CD4-positive, alpha-beta T cell treated with Interferon alpha-2 for 1 hour (primary cell): ENCODE measurements at places on chromosomes 13 and 19.
A peak's percentile ranks its signal among the peaks of the same experiment; 100 is the strongest.

DNA sequence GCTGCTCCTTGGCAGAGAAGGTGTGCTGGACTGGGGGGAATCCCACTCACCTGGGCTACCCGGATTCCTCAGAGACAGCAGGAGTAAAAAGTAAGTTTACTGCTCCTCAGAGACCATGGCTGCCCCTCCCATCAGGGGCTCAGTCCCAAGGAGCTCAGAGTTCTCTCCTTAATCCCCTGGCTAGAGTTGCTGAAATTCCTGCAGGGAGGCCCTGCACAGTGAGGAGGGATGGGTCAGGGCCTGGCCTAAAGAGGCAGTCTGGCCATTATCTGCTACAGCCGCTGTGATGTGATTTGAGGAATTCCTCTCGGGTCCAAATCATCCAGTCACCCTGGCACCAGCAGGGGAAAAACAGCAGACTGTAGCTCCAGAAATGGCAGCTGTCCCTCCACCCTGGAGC is 502.5 kb downstream of the PCDH17 start:
- no peak for DNase-seq

DNA sequence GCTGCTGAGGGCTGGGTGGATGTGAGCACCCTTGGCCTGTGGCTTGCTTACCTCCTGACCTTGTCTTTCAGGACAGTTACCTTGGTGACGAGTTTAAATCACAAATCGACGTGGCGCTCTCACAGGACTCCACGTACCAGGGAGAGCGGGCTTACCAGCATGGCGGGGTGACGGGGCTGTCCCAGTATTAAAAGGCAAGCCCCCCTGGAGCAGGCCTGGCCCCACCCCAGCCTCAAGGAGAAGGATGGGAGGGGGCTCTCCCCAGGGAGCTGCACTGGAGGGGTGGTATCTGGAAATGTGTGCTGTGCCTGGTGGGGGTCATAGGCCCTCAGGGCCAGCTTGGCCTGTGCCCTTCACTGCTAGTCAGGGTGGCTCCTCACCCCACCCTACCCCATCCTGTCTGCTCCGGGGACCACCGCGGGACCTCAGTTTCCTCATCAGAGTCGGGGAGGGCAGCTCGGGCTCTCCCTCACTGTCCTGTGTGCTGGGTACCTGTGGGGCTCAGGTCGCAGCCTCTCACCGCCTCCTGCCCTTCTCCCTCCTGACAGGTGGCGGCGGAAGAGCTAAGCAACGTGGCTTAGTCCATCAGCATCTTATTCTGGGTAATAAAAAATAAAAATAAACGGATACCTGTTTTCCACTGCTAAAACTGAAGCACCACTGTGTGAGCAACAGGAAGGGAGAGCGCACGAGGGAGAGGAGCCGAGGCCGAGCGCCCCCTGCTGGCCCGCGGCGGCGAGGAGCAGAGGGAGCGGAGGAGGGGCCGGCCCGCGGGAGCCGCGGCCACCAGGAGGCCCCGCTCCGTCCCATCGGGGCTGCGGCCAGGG is 29.8 kb downstream of the CERS1 start:
- peak; percentile 37 for DNase-seq

GRCh38 chr13:81230386-81230785 is 889.5 kb upstream of the SPRY2 start:
- DNase-seq = no peak

DNA sequence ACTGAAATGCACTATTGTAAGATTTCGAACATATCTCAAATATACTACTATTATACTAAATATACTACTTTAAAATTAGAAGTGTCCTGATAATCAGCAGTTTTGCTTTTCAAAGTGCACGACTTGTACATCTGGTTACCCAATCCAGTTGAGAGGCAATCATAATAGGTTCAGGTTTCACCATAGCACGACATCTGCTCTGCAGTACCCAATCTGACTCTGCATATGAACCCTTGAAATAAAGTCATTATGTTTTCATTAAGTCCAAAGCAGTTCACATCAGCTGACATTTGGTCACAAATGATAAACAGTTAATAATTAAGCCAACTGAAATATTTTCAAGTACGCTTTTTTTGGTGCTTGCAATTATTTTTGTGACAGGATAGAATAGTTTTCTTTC is 90.6 kb downstream of the PCDH9 start:
- no peak for DNase-seq

DNA sequence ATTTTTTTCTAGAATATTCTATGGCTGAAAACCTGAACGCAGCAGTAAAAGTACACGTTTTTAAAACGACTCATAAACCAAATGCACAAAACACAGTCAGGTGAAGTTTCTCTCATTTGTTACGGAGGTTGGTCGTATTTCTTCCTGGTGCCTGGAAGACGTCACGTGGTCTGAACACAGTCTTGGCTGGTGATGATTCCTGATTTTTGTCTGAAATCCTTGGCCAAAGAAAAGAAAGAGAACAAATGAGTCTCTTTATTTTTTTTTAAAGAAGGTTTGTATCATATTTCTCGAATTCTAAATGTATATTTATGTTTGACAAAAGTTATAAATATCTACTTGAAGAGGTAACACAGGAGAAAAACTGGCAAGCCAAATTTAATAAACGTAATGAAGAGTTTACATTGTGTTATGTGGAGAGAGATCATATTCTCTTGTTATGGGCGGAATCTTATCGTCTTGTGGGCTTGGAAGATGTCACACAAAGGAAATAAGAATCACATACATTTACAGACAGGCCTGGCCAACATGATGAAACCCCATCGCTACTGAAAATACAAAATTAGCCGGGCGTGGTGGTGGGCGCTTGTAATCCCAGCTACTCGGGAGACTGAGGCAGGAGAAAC is 10.0 kb upstream of the PNMA8A start:
- no peak for DNase-seq

- DNase-seq = no peak
Measured at GRCh38 chr13:110217085-110217484, 89.9 kb downstream of the COL4A1 start.

DNA sequence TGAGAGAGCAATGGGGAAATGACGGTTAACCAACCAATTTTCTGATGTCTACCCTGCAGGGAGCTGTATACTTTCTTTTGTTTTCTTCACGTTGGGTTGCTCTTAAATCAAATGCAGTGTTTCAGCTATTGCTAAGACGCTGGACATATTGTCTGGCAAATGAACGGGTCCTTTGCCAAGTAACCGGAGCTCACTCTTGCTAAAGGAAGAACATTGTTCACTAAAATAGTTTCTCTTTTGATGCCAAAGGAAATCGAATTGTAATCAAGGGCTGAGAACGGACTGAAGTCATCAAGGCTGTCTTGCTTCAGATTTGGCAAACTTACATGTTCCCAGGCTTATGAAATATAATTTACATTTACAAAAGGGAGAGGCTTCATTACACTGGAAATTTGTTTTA is 142.3 kb upstream of the ARGLU1 start:
- DNase-seq = no peak

DNA sequence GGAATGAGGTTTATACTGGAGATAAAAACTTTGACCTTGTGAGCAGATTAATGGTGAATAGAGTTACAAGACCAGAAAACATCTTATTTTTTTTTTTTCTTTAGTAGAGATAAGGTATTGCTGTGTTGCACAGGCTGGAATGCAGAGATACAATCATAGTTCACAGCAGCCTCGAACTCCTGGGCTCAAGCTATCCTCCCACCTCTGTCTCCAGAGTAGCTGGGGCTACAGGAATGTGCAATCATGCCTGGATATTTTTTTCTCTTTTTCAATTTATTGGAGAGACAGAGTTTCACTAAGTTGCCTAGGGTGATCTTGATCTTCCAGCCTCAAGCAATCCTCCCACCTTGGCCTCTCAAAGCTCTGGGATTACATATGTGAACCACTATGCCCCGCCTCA is 2139.1 kb downstream of the PCDH9 start:
- DNase-seq = no peak

DNA sequence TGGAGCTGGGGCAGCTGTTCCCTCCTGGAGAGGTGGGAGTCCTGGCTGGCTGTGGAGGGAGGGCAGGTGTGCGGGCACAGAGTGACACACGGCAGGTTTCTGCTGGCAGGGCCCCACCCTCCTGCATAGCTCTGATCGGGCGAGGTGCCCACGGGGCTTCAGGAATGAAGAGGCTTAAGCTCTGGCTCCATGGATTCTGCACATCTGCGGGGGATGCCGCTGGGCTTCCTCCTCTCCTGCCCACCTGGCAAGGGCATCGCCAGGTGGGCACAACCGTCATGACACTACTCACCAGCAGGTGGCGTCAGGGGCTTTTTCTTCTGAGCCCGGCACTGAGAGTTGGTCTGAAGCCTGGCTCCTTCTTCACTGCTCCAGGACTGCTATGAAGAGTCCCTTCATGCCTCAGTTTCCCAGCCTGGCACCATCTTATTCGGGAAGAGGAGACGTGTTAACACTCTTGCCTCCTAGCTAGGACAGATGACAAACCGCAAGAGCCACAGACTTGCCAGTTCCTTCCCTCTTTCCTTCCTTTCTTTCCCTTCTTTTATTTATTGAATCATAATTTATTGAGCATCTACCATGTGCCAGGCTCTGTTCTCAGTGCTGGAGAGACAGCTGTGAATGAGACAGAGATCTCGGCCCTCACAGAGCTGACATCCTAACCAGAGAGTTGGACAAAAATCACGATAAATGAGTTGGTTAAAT is 15.2 kb upstream of the PAK4 start:
- DNase-seq = peak; percentile 55

- DNase-seq = peak; percentile 27
Measured at GRCh38 chr19:29211562-29212355, 1.2 kb downstream of the UQCRFS1 start.

- DNase-seq = no peak
Measured at GRCh38 chr13:44052780-44053184, 173.1 kb downstream of the LACC1 start.

- DNase-seq = peak; percentile 43
Measured at GRCh38 chr13:99228737-99229691, 28.4 kb downstream of the UBAC2 start.

GRCh38 chr13:40596484-40596883 is 70.0 kb downstream of the FOXO1 start:
- DNase-seq = no peak

- DNase-seq = peak; percentile 79
Measured at GRCh38 chr19:49889687-49890348, 6.9 kb downstream of the IL4I1 start.

- DNase-seq = no peak
Measured at GRCh38 chr13:43805681-43806128, 18.9 kb upstream of the ENOX1 start.

DNA sequence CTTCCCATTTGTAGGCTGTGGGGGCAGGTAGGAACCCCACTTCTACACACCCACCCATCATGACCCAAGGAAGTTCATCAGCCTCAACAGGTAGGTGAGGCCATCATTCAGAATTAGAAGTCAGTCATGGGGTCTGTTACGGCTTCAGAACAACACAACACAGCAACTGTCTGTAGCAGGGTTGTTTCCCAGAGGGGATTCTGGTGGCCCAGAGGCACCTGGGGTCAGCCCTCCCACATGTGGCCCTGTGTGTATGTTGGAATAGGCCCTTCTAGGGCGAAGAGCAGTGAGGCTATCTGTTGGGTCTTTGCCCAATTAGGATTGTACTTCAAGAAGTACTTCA is 3.4 kb downstream of the IGFLR1 start:
- no peak for DNase-seq

DNA sequence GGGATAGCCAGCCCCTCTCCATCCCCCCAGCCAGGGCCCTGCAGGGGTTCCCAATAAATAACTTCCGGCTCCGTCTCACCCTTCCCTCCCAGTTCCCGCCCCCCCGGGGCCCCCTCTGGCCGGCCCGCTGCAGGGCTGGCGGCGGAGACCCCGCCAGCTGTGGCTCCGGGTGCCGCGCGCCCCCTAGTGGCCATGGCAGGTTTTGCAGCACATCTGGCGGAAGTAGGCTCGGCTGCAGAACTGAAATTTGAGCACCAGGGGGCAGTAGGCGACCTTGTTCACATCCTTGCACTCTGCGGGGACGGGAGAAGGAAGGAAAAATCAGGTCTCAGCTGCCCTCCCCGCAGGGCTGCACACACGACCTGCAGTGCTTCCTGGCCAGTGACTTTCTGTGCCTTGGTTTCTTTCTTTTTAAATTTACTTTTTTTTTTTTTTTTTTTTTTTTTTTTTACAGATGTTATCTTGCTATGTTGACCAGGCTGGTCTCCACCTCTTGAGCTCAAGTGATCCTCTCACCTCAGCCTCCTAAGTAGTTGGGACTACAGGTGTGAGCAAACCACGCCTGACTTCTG is 3.6 kb upstream of the MYO1F start:
- peak; percentile 89 for DNase-seq

DNA sequence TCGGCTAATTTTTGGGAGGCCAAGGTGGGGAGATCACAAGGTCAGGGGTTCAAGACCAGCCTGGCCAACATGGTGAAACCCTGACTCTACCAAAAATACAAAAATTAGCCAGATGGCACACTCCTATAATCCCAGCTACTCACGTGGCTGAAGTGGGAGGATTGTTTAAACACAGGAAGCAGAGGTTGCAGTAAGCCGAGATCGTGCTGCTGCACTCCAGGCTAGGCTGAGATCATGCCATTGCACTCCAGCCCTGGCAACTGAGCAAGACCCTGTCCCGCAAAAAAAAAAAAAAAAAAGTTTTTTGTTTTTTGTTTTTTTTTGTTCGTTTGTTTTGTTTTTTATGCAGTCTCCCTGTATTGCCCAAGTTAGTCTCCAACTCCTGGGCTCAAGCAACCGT is 21.2 kb downstream of the MAST1 start:
- no peak for DNase-seq

DNA sequence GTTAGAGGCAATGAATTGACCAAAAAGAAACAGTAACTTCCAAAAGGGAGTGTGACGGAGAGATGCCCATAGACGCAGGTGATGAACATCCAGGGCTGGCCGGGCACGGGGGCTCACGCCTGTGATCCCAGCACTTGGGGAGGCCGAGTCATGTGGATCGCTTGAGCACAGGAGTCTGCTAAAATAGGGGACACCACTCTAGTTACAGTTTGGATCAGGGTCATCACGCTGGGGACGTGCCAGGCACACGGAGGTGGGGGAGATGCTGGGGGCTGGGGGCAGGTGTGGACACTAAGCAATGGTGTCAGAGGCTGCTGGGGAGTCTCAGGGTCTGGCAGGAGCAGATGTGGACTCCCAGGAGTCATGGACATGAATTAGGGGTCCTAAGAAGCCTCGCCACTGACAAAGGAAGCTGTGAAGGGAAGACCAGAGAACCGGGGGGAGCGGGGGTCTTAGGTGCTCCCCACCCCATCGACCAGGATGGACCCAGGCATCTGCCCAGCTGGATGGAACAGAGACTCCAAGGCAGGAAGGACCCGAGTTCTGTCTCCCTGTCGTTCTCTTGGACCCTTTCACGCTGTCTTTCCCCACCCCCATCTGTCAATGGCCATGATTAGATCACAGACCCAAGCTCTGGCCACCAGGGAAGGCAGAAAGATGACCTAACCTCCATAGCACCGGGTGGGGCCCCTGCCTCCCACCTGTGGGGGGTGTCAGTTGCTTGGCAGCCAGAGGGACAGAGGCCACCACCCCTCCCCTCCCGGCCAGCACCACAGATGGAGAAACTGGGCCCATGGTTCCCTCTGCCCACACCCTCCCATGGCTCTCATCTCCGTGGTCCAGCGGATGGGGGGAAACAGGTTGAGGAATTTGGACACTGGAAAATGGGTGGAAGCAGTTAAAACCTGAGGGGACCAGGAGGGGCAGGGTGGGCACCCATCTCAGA is 19.6 kb downstream of the CCDC8 start:
- DNase-seq = no peak

GRCh38 chr19:20964798-20965197 is 41.7 kb downstream of the ZNF85 start:
- peak; percentile 2 for DNase-seq

- no peak for DNase-seq
Measured at GRCh38 chr13:53694814-53695532, 666.4 kb downstream of the OLFM4 start.
